ENCODE measurements at places on chromosomes 1 and 21.

- no peak for DNase-seq
Measured at GRCh38 chr1:61852670-61853015, 110.4 kb downstream of the PATJ start.

DNA sequence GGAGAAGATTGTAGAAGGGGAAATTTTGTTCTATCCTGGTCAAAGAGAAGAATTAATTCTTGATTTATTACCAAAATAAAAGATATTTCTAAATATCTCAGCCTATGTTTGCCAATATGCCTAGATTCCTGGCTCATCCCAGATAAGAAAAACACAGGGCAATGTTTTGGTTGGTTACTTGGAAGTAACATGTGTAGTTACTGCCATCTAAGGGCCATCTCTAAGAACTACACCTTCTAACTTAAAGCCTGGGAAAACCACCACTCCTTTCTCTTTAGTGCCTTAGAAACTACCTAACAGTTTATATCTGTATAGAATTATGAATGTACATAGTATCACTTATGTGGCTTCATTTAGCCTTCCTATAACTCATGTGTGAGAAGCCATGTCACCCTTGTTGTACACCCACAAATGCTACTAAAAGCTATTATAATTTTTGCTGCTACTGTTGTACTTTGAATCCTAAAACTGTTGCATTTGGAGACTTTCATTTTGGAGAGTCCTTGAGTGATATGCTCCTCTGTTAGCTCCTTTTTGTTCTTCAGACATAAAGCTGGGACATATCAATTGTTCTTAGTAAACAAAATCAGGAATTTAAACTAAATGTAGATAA lies 4.5 kb downstream of the AIM2 start:
- DNase-seq: peak; percentile 78

DNA sequence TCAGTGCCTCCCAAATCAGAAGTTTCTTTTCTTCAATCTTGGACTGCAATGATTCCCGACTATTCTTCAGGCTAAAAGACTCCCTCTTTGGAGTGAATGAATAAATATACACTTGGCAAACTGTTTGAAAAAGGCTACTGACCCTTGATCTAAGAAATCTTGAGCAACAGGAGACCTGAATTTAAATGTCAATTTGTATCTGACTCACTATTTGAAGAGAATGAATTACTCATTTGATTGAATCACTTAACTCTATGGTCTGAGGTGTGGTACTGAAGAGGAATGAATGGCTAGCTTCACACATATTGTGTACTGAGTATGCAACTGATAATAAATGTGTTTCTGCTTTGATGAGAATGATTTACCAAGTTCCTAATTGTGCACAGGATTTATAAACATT lies 4.6 kb upstream of the SMG7 start:
- DNase-seq: no peak

DNA sequence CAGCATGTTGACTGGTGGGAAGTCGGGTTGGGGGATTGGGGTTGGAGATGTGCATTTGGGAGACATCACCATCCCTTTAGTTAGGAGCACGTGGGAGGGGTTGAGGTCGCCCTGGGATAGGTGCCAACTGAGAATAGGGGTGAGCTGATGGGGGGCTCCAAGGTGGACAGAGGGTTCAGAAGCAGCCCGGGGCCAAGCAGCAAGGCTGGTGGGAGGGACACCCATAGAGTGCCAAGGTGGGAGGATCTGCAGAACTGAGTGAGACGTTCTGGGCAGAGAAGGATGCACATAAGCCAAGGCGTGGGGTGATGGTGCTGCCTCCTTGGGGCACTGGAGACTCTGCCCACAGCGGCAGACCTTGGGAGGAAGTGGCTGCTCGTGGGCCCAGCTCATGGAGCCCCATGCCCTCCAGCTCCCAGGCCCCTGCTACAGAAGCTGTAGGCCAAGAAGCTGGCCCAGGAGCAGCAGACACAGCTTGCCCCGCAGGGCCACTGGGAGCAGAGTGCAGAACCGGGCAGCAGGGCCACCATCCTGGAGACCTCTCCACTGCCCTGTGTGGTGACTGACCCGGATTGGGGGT lies 31.4 kb upstream of the PKP1 start:
- DNase-seq: no peak

DNA sequence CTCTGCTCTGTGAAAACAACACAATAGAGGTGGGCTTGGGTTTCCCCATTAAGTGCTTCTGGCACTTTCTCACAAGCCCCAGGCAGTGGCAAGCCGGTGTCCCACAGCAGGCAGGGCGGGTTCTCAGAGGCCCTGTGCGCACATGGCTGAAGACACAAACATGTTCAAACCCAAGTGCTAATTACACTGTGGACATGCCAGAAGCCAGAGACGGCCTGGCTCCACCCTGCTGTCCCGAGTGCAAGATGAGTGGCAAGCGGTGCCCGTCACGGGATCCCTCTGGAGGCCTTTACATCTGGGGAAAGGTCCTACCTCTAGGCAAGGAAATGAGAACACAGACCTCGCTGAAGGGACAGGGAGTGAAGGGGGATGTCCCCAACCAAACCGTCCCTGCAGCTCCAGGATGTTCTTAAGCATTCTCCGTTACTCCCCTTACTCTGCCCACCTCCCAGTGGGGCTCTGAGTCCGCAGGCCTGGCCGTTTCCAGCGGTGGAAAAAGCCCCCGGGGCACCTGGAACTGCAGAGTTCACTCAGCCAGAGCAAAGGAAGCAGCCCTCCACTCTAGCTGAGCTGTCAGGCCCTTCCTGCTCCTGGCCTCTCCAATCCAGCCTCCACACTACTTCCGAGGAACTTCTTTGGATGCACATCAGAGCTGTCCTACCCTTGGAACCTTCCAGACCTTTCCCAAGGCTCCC lies 57.4 kb downstream of the SLC66A1 start:
- no peak for DNase-seq

DNA sequence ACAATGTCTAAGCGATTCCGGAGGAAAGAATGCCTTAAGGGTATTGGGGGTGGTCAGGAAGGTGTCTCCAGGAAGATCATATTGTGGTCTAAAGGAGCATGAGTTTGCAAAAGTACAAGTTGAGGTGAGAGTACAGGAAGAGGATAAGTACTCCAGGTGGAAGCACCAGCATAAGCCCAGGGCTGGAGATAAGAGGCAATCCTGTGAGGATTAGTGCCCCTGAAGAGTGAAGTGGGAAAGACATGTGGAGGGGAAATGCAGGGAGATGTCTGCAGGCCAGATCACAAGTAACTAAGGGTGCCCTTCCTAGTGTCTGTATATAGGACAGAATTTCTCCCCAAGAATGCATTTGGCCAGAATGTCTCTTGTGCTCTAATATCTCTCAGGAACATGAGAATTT lies 188.3 kb upstream of the DPT start:
- DNase-seq: no peak

- DNase-seq: no peak
Measured at GRCh38 chr1:53272349-53272748, 34.0 kb upstream of the MAGOH start.

- no peak for DNase-seq
Measured at GRCh38 chr1:234106032-234106431, 201.6 kb downstream of the SLC35F3 start.

DNA sequence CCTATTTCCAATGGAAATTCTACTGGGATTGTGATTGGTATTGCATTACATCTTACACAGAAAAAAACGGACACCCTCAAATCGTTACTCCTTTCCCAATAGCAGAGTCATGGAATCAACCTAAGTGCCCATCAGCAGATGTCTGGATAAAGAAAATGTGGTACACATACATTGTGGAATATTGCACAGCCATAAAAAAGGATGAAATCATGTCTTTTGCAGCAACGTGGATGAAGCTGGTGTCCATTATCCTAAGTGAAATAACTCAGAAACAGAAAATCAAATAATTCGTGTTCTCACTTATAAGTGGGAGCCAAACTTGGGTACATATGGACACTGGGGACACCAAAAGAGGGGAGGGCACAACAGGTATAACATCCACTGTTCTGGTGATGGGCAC lies 14.3 kb downstream of the HMGN1 start:
- DNase-seq: no peak

- no peak for DNase-seq
Measured at GRCh38 chr1:246659594-246660140, 64.5 kb upstream of the SCCPDH start.

GRCh38 chr1:38672692-38673091 lies 186.9 kb downstream of the RRAGC start:
- DNase-seq: no peak

GRCh38 chr1:230052665-230053064 lies 14.4 kb upstream of the GALNT2 start:
- no peak for DNase-seq

- peak; percentile 55 for DNase-seq
Measured at GRCh38 chr1:184691719-184692324, 62.8 kb downstream of the EDEM3 start.

GRCh38 chr1:156746728-156747631 lies 4.5 kb downstream of the HDGF start:
- DNase-seq: peak; percentile 95

DNA sequence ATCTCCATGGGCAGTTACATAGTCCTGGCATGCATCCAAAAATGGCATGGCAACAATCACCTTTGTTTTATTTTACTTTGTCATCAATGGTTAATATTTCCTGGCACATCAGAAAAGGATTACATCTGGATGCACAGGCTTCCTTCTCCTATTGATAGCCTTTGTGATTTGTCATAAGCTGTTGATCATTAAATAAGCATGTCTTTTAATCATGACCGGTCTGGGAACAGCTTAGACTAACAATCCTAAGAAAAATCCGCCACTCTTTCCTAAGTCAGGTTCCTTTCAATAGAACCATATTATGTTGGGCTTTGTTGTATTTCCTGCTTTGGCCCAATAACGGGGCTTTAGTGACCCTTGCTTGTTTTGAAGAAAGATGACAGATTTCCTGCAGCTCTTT lies 330.6 kb downstream of the DUSP10 start:
- no peak for DNase-seq

GRCh38 chr1:198143797-198144196 lies 13.0 kb upstream of the NEK7 start:
- no peak for DNase-seq

- DNase-seq: peak; percentile 82
Measured at GRCh38 chr1:33455539-33456501, 16.6 kb upstream of the ZSCAN20 start.

DNA sequence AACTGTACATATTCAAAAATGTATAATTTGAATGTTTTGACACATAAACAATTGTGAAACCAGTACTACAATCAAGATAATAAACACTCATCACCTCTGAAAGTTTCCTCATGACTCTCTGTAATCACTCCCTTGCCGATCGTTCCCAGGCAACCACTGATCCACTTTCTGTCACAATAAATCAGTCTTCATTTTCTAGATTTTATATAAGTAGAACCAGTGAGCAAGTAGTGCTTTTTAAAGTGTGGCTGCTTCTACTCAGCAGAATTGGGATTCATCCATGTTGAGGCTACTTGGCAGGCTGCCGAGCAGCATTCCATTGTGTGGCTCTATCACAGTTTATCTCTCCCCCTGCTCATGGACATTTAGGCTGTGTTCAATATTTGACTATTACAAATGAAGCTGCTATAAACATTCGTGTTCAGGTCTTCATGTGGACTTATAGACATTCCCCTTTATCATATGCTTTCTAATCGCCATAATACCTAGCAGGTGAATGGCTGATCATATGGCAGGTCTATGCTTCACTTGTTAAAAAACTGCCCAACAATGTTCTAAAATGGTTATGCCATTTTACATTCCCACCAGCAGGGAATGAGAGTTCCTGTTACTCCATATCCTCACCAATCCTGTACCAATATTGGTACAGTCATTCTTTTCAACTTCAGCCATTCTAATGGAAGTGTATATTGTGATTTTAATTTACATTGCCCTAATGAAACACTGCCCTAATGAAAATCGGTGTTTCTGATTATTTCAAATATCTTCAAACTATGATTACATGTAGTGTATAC lies 20.5 kb downstream of the TEX38 start:
- peak; percentile 31 for DNase-seq

- DNase-seq: no peak
Measured at GRCh38 chr21:37513383-37513782, 146.8 kb downstream of the DYRK1A start.

- no peak for DNase-seq
Measured at GRCh38 chr1:223724376-223724775, 12.0 kb downstream of the CAPN2 start.
